ENCODE measurements at places on chromosomes 7 and 10.

DNA sequence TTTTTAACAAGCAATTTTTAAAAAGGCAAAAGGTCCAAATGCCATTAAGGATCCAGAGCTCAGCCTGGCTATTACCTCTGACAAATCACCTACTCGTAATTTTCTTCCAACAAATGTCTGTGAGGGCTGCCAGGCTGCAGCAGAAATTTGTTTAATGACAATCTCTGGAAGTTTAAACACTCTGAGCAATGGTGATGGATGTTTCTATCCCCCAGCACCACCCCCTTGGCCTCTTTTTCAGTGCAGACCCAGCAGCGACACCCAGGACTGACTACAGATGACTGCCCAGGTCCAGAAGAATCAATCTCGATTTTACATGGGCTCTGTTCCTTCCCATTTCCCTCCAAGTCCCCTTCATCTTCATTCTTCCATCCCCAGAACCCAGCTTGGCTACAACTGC is 201.4 kb upstream of the AOAH start:
- no peak for DNase-seq

GRCh38 chr7:135803143-135803542 is 54.5 kb upstream of the FAM180A start:
- no peak for DNase-seq

DNA sequence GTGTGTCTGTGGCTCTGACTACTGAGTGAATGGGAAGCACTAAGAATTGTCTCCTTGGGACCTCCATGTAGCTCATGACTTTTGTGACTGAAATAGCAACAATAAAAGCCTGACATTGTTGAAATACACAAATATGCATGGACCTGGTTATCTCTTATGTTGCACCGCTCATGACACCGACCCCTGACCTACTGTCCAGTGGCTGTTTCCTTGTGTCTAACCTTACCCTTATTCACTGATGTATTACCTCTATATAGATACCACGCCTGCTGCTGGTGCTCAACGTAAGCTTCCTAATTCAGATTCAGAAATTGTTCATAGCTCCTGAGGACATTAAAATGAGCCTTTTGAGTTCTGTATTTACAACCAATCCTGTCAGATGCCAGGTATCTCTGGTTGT is 243.4 kb upstream of the SEMA3C start:
- DNase-seq, result no peak

- DNase-seq, result no peak
Observed at GRCh38 chr7:133858311-133858710, 268.8 kb upstream of the LRGUK start.

- DNase-seq, result no peak
Observed at GRCh38 chr7:86980223-86980622, 79.2 kb downstream of the ELAPOR2 start.

DNA sequence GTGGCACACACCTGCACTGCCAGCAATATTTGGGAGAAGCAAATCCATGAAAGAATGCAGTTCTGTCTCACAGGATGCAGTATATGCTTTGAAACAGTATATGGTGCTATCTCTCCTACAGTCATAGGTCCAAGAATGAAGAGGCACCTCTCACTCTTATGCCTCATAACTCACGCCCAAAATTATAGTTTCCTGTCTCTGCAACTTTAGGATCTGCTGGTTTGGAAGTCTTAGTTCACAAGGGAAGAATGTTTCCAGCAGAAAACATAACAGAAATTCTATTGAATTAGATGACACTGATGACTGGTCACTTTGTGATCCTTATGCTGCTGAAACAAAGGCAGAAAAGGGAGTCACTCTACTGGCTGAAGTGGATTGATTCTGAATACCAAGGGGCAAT is 5.7 kb downstream of the C10orf67 start:
- DNase-seq, result no peak
